Esophagus mucosa (tissue), 1 donor: ENCODE measurements at places on chromosomes 3 and 15.

DNA sequence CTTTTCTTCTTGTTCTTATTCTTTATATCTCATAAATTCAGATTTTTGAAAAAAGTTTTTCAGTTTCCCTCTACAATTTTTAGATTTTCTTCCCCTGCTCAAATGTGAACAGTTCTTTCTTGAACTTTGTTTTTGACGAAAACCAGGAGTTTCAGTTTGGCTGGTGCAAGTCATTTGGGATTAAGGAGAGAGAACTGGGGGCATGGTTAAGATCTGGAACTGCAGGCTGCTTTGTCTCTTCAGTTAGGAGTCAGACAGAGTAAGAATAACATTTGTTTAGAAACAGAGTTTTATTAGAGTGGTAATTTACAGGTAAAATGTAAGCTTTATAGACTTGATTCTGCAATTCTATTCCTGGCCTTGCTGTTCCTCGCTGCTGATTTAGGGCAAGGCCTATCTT, 310.5 kb upstream of the C2CD4B start:
- ATAC-seq: no peak

GRCh38 chr15:69719527-69720240, 267.1 kb downstream of the RPLP1 start:
- peak; percentile 54 for ATAC-seq

DNA sequence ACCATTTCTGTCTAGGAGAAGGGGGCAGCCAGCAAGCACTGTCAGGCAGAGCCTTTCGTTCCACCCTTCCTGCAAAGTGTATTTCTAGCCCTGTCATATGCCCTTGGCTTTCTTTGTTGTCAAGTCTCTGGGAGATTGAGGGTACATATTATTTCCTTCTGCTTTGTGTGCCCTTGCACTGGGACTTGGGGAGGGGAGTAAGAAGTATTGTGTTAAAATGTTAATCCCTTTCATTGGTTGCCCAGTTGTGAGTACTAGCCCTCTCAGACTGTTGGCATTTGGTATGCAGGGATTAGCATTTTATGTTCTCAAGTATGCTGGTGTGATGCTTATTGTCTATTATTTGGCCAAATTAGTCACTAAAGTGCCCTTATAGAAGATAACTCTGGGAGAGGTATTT, 63.9 kb downstream of the RBM6 start:
- no peak for ATAC-seq

- no peak for ATAC-seq
Observed at GRCh38 chr3:182818296-182818978, 25.1 kb downstream of the ATP11B start.

DNA sequence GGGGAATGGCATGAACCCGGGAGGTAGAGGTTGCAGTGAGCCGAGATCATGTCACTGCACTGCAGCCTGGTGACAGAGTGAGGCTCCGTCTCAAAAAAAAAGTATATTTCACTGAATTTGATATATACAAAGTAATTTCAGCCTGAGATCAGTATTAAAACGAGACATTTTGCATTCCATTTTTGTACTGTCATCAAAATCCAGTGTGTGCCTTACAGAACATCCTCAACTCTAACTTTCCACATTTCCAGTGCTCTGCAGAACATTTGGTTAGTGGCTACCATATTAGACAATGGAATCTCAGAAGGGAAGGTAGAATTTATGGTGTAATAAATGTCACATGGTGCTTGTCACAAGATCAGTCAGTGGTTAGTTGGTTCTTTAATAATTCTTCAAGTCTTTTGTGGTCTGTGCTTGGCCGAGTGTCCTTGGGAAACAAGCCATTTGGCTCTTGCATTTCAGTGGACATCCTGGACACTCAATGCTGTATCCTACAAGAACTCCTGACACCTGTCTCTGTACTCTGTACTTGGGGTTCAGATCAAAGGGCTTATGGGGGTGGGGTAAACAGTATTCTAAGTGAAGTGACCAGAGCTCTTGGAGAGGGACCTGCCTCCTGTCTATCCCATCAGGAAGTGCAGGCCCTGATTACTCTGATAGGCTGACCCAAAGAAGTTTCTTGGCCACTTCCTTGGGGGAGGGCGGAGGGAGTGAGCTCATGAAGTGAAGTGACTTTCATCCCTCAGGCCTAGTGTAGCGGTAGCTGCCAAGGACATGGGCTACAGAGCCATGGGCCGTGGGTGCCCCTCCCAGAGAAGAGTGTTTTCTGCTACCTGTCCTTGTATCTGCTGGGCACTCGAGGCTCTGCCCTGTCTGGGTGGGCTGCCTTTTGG, 3.7 kb downstream of the ACVR2B start:
- no peak for ATAC-seq

DNA sequence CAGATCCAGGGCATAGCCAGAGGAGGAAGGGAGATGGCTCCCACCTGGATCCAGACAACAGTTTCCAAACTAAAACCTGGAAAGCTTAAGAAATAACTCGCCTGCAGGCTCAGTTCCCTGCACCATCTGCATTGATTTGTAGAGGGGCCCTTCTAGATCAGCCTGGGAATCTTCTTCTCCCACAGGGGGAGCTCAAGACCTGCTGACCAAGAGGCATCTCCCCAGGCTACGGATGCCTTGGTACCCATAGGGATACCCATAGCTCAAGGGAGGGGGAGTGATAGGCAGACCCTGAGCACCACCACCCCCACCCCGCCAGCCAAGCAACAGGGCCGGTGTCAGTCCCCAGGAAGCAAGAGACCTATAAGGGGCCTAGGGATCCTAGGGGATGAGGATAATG, 28.0 kb upstream of the DCLK3 start:
- no peak for ATAC-seq

GRCh38 chr3:179100652-179101051, 29.0 kb upstream of the ZMAT3 start:
- no peak for ATAC-seq

DNA sequence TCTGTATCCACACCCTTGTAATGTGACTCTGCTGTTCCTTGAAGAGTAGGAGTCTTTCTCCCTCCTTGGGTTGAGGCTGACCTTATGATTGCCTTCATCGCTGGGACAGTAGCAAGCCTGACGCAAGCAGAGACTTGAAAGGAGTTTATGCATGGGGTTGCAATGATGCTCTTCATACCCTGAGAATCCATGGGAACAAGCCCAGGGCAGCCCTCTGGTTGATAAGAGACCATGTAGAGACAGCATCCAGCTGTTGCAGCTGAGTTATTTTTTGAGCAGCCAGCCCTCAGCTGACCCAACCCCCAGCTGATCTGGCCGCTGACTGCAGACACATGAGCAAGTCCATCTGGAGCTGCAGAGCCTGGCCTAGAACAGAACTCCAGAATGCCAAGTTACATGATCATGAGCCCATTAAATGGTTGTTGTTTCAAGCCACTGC, 60.6 kb upstream of the ARNT2 start:
- peak; percentile 30 for ATAC-seq

GRCh38 chr15:93613386-93613785, 524.4 kb upstream of the RGMA start:
- ATAC-seq: no peak

- ATAC-seq: no peak
Observed at GRCh38 chr3:106699122-106699521, 678.1 kb upstream of the CCDC54 start.

DNA sequence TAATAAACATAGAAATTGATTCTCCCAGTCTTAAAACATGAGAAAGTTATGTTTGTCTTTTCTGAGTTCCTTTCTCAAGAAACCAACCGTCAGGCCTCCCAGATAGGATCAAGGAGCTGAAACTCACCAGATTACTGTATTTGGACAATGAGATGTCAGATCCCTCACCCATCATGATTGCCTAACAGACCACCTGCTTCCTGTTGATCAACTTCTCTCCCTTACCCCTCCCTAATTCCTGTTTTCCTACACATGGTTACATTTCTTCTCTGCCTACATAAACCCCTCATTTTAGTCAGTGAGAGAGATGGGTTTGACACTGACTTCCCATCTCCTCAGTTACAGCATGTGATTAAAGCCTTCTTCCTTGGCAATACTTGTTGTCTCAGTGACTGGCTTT, 917.5 kb downstream of the FHIT start:
- ATAC-seq: no peak

GRCh38 chr3:147866561-147866960, 457.4 kb downstream of the ZIC1 start:
- no peak for ATAC-seq

GRCh38 chr15:49423901-49424550, 984 bp downstream of the FGF7 start:
- no peak for ATAC-seq

- no peak for ATAC-seq
Observed at GRCh38 chr3:17911986-17912760, 169.7 kb upstream of the TBC1D5 start.

DNA sequence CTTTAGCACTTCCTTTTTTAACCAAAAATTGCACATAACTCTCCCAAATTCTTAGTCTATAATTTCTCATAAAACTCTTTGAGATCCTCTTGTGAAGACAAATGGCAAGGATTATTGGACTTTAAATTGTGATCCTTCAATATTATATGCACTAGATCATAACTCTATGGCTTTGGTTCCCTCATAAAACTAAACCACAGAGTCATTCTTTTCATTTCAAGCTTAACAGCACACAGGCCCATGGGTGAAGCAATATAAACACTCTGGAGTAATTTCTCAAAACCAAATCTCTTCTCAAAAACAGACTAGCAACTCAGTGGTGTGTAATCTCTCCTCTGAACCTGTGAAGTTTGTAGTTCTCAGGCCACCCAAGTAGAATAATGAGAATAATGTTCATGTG, 171.0 kb upstream of the NECTIN3 start:
- ATAC-seq: no peak
